ENCODE measurements at places on chromosomes 6 and 20.

DNA sequence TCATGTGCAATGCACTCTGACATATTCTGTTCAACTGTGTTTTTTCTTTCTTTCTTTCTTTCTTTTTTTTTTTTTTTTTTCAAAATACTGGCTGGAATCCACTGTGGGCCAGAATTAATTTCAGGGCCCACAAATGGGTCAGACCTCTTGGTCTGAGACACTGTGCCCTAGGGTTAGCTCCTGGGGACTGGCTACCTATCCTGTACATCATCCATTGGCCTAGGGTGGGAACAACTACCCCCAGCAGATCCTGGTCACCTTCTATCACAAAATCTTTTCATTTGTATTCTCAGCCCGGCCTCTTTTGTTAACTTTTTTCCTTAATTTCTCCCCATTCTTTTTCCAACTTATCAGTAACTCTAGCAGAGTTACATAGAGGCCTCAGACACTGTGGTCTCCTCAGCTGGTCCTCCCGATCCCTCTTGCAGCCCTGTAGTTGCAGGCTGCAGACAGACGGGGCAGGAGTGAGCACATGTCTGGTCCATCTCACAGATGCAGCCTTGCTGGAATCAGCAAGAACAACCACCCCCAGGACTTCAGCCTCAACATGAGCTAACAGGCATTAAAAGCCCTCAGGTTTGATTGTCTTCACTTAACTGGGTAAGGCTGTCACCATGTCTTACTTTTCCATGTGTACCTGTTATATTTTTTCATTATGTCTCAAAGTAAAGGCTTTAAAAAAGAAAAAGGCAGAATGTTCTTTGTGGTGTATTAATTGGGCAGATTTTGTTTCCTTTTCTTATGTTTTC lies 41.3 kb downstream of the TXLNB start:
- peak; percentile 78 for DNase-seq

DNA sequence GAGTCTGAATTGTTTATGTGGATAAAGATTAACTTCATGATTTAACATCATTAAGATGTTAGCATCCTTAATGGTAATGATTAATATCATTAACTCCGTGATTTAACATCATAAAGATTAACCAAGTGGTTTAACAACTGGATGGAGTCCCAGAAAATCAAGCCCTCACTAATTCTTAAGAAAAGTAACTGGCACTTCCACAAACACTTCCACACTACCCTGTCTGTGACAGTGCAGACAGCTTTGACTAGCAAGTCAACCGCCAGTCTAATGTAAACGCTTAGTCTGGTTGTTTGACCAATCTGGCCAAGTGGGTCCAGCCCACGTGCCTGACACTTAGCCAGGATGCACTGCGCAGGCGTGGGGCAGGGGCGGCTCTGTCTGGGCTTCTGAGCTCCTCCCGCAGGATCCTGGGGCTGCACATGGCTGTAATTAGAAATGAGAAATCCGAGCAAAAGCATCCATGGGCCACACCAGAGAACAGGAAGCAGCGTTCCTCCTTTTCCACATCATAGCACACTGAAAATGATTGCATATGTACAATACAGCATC lies 424.2 kb downstream of the FOXA2 start:
- DNase-seq = no peak

DNA sequence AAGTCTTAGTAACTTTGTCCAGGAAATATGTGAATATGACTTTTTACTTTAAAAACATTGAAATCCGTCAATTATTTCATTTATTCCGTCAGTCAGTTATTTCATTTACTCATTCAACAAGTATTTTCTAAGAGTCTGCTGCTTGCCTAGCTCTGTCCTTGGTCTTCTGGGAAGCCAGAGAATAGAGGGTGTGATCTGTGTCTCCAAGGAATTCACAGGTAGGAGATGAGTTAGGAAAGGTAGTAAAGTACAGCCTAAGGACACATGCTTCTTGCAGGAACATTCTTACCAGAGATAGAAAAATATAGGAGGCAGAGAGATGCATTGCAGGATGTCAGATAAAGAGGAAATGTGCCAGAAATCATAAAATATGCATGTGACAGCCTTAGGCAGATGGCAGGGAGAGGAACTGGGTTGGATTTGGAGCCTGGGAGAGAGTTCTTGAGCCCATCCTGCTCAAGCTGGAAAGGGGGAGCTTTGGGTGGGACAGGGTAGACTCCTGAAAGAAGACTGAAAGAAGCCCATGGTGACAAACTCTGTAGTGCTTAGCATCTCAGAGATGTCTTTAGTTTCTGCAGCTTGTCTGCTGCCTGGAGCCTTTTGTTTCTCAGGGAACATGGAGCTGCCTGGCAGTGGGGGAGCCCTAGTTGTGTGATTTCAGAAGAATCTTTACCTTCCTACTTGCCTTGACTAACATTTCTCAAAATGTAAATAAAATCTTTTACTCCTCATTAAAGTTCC lies 3.5 kb downstream of the SH3BGRL2 start:
- DNase-seq = no peak

- DNase-seq = no peak
Measured at GRCh38 chr20:59771506-59772372, 161.7 kb downstream of the SYCP2 start.

DNA sequence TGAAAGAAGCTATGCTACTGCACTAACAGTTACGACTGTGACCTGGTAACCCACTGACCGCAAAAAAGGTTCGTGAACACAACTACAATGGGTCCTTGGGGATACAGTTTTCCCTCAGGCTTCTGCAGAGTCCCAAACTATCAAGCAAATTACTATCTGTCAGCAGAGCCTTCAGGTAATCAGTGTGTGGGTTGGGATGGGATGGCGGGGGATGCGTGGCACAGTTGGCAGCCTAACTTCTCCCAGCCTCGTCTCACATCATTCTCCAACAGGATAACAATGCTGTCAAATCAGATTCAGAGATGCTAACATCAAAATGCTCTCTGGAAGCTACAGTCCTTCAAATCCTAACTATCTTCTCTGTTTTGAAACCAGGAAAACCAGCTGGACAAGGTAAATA lies 102.3 kb downstream of the EPM2A start:
- DNase-seq = no peak

DNA sequence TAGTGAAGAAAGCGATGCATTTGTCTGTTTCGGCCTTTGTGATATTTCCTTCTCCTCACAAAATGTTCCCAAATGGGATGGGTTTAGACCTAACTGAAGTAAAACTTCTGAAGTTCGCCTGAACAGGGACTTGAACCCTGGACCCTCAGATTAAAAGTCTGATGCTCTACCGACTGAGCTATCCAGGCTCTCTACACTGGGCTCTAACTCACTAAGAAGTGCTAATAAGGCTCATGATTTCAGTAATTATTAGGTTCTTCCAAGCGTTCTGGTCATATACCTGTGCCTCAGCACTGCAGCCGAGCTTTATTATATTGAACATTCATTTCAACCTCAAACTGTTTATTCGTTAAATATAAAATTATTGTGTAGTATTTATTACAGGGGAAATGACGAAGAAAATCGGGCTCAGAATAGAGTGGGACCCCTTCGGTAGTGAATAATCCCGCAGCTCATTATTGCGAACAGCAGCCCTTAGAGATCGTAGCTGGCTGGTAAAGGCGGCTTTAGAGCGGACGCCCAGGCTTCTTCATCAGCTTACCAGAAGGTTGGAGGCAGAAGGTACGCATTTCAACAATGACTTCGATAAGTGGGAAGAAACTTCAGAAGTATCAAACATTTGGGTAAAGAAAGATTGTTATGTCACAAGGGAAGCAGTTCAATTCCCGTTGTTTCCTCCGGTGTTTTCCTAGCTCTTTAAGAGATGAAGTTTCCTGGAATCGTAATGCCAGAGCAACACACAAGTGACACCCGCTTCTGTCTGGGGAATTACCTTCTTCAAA lies 119.0 kb upstream of the ZNF184 start:
- no peak for DNase-seq

DNA sequence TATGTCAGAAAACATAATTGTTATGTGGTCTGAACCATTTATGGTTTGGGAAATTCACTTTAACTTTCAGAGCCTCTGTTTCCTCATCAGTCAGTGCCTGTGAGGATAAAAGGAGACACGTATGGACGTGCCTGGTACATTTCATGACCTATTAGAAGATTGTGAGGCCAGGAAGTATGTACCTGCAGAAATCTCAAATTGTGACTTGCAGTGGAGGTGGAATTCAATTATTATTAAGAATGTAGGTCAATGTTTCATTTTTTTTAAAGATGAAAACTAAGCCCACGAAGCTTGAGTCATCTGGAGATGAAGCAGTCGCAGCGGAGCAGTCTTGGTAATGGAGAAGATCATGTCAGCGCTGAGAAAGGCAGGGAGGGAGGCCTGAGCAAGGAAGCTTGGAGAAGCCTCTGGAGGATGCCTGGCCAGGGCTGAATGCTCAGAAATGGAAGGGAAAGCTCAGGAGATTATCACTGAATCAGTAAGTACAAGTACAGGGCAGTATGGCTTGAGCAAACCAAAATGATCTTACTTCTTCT lies 3.9 kb upstream of the DSE start:
- no peak for DNase-seq

DNA sequence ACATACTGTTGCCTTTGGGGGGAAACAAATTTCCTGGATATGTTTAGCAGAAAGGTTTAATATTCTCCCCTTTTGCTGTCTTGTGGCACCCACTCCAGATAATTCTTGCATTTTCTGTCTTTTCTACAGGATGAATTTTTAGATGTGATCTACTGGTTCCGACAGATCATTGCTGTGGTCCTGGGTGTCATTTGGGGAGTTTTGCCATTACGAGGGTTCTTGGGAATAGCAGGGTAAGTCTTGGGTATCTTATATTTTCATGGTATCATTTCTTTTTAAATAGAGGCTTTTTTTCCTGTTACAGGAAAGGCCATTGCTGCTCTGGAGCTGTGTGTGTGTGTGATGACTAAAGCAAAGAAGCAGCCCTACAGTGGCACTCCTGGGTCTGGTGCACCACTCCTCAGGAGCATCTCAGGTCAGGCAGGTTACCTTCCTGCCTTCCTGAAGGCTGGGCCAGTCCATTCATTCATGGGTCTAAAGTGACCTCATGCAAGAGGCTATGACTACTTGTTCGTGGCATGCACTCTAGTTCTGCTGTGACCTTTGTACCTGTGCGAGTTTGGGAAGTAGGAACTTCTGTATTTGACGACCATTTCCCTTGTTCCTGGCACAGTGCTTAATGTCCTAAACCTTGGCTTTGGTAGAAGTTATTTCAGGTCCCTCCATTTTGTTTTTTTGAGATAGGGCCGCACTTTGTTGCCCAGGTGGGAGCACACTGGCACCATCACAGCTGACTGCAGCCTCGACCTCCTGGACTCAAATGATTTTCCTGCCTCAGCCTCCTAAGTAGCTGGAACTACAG lies 2.2 kb downstream of the RAB5IF start:
- DNase-seq = no peak

DNA sequence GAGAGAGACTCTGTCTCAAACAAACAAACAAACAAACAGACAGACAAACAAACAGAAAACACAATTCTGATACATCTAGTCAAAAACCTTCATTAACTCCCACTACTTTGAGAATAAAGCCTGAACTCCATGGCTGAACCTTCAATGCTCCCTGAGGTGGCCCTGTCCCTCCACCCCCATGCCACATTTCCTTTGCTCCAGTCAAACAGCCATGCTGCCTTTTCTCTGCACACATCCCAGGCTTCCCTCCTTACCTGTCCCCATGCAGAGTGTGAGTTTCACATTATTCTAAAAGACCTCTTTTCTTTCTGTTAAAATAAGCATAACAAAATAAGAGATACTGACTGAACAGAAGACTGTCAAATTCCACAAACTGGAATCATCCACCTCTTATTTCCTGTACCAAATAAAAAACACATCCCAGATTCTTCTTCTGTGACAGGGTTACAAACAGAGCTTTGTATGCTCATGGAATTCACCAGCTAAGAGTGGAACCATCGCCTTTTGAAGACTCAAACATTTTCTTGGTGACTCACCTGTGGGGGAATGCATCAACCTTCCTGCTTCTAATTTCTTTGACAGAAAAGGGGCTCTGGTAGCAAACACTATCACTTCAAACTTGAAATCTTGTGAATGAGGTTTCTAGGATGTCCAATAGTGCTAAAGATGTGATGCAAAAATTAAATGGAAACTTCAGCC lies 71.0 kb upstream of the SLC22A16 start:
- DNase-seq = no peak

- no peak for DNase-seq
Measured at GRCh38 chr20:41318271-41318649, 729 bp upstream of the ZHX3 start.

- DNase-seq = no peak
Measured at GRCh38 chr6:89685311-89685710, 46.8 kb upstream of the LYRM2 start.
